WTC11 (cell line): ENCODE measurements at places on chromosomes 11 and 22. TPM values are rescaled to one million over a fixed set of nuclear protein-coding genes. Genes with fewer than 3 reads are reported as not detected.

DNA sequence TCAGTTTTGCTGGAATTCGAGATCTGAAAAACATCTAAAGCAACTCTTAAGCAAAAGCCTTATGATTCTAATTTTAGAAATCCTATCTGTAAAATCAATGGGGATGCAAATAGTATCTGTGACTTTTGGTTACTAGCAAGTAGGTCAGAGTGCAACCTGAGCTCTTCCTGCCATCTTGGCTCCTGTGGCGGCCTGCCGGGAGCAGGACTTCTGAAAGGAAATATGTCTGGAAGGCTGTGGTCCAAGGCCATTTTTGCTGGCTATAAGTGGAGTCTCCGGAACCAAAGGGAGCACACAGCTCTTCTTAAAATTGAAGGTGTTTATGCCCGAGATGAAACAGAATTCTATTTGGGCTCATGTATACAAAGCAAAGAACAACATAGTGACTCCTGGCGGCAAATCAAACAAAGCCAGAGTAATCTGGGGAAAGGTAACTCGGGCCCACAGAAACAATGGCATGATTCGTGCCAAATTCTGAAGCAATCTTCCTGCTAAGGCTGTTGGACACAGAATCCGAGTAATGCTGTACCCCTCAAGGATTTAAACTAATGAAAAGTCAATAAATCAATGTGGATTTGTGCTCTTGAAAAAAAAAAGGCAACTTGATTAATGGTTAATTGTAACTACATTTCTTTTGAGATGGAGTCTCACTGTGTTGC is 1.7 kb downstream of the SAMM50 start:
- 0 out of 2 replicates have a peak overlapping the region, but pooled peaks have one; percentile 14 for H3K27ac ChIP-seq
- peaks cover 29% of the 10 kb centered on the region for H3K4me1 ChIP-seq
- no peaks in the 10 kb centered on the region for H3K27me3 ChIP-seq
- DNase-seq: no peak
- H3K36me3 ChIP-seq: no peaks in the 10 kb centered on the region

ZNF215 gene
- 13.8 to 15.8 TPM (median 14.1 TPM) in 3 replicates for total RNA-seq

GRCh38 chr11:75632962-75633361 is 35.9 kb downstream of the MAP6 start:
- no peaks in the 10 kb centered on the region for H3K36me3 ChIP-seq
- DNase-seq: no peak
- H3K4me1 ChIP-seq: peaks cover 23% of the 10 kb centered on the region
- no peak overlapping the region for H3K4me3 ChIP-seq

GRCh38 chr11:75033916-75034315 is 45.2 kb downstream of the NEU3 start:
- no peak overlapping the region for H3K4me3 ChIP-seq
- no peaks in the 10 kb centered on the region for H3K36me3 ChIP-seq
- DNase-seq: no peak
- H3K27me3 ChIP-seq: no peaks in the 10 kb centered on the region; the same call in 1 of the 2 replicates
- H3K4me1 ChIP-seq: 0 out of 2 replicates have a peak, but pooled peaks cover 5% of the 10 kb centered on the region
- H3K27ac ChIP-seq: no peak overlapping the region

OSM gene
- not detected in 3 replicates for total RNA-seq

MGAT3 gene
- total RNA-seq: 10.3 to 11.4 TPM (median 11.4 TPM) in 3 replicates

- H3K27me3 ChIP-seq: peaks cover 8% of the 10 kb centered on the region
- no peak overlapping the region for H3K4me3 ChIP-seq
- H3K27ac ChIP-seq: no peak overlapping the region
- H3K4me1 ChIP-seq: no peaks in the 10 kb centered on the region
- peaks cover 59% of the 10 kb centered on the region for H3K36me3 ChIP-seq
These were observed 32.7 kb downstream of the METTL15 start for GRCh38 chr11:28140689-28141455.

GRCh38 chr11:2679011-2679676 is 20.6 kb downstream of the KCNQ1OT1 start:
- H3K27ac ChIP-seq: no peak overlapping the region
- peaks cover 54% of the 10 kb centered on the region for H3K4me1 ChIP-seq
- H3K36me3 ChIP-seq: no peaks in the 10 kb centered on the region
- H3K4me3 ChIP-seq: no peak overlapping the region
- H3K27me3 ChIP-seq: no peaks in the 10 kb centered on the region

- H3K27me3 ChIP-seq: peaks cover 35% of the 10 kb centered on the region
- peak; percentile 95 for DNase-seq
- peaks cover 18% of the 10 kb centered on the region for H3K4me1 ChIP-seq
These were observed 9.7 kb upstream of the NEFH start for GRCh38 chr22:29470159-29470855.

OR56A1 gene
- total RNA-seq: 0.14 to 0.35 TPM (median 0.14 TPM) in 3 replicates

- H3K27ac ChIP-seq: no peak overlapping the region; the same call in 1 of the 2 replicates
- peaks cover 2% of the 10 kb centered on the region; the same call in 1 of the 2 replicates for H3K4me1 ChIP-seq
- H3K4me3 ChIP-seq: no peak overlapping the region
- DNase-seq: no peak
- H3K27me3 ChIP-seq: no peaks in the 10 kb centered on the region
These were observed 78.4 kb downstream of the SIK3 start for GRCh38 chr11:117019871-117020270.

UBQLNL gene
- total RNA-seq: 0.14 to 0.24 TPM in 2 of 3 replicates, not detected in the other

GRCh38 chr11:63879598-63880402 is 37.2 kb downstream of the RCOR2 start:
- H3K36me3 ChIP-seq: peaks cover 5% of the 10 kb centered on the region; the same call in 1 of the 2 replicates
- DNase-seq: no peak
- no peak overlapping the region; the same call in 1 of the 2 replicates for H3K4me3 ChIP-seq
- H3K27me3 ChIP-seq: no peaks in the 10 kb centered on the region; the same call in 1 of the 2 replicates

DEUP1 gene
- 0.16 to 0.53 TPM (median 0.44 TPM) in 3 replicates for total RNA-seq

DNA sequence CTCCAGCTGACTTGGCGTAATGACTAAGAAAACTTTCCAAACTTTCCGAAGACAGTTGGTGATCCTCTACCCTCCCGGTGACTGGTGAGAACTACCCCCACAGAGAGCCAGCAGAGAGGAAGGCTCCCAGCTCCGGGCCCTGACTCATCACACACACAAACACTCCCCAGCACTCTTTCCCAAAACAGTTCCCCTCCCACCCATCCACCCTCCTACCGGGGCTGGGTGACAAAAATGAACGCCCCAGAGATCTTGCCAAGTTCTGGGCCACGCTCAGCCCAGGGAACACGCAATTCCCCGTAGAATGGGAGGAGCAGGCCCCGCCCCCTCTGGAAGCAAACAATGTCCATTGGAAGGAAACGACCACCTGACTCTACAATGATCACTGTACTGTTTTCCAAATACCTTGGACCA is 21.3 kb upstream of the JAM3 start:
- H3K27me3 ChIP-seq: peaks cover 7% of the 10 kb centered on the region; the same call in 1 of the 2 replicates
- no peak overlapping the region for H3K27ac ChIP-seq
- H3K4me3 ChIP-seq: no peak overlapping the region
- H3K4me1 ChIP-seq: peaks cover 44% of the 10 kb centered on the region
- H3K36me3 ChIP-seq: no peaks in the 10 kb centered on the region
- no peak for DNase-seq

GRCh38 chr11:11396301-11397035 is 43.4 kb upstream of the CSNK2A3 start:
- no peak overlapping the region for H3K27ac ChIP-seq
- H3K4me3 ChIP-seq: no peak overlapping the region
- peaks cover 5% of the 10 kb centered on the region for H3K4me1 ChIP-seq
- H3K36me3 ChIP-seq: no peaks in the 10 kb centered on the region
- no peak for DNase-seq

DNA sequence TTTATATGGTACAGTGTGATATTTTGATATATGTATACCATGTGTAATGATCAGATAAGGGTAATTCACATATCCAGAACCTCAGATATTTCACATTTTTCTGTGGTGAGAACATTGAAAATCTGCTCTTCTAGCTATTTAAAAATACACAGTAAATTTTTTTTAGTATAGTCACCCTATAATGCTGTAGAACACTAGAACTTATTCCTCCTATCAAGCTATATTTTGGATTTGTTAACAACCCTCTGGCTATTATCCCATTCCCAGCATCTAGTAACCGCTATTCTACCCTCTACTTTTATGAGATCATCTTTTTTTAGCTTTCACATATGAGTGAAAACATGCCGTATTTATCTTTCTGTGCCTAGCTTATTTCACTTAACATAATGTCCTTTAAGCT is 65.5 kb upstream of the SYT9 start:
- H3K4me3 ChIP-seq: no peak overlapping the region
- no peaks in the 10 kb centered on the region for H3K4me1 ChIP-seq
- DNase-seq: no peak
- H3K27ac ChIP-seq: no peak overlapping the region
- no peaks in the 10 kb centered on the region for H3K36me3 ChIP-seq
- H3K27me3 ChIP-seq: no peaks in the 10 kb centered on the region; the same call in 1 of the 2 replicates

- H3K36me3 ChIP-seq: no peaks in the 10 kb centered on the region
- no peak overlapping the region for H3K4me3 ChIP-seq
- no peak for DNase-seq
- no peaks in the 10 kb centered on the region; the same call in 1 of the 2 replicates for H3K27me3 ChIP-seq
- peaks cover 1% of the 10 kb centered on the region for H3K4me1 ChIP-seq
- no peak overlapping the region for H3K27ac ChIP-seq
These were observed 23.9 kb downstream of the SLC22A12 start for GRCh38 chr11:64614917-64615316.

P2RY6 gene
- total RNA-seq: 0.11 to 0.16 TPM in 2 of 3 replicates, not detected in the other

YAP1 gene
- total RNA-seq: 88.7 to 101 TPM (median 98.9 TPM) in 3 replicates

UPB1 gene
- 0.09 to 0.18 TPM (median 0.09 TPM) in 3 replicates for total RNA-seq

- peaks cover 19% of the 10 kb centered on the region for H3K36me3 ChIP-seq
- peaks cover 28% of the 10 kb centered on the region for H3K27me3 ChIP-seq
- peak overlapping the region; percentile 64 for H3K4me3 ChIP-seq
These were observed 12.5 kb downstream of the OTUB1 start for GRCh38 chr11:63998558-63999348.

SCN4B gene
- 3.5 to 4.5 TPM (median 4.4 TPM) in 3 replicates for total RNA-seq

GRCh38 chr11:128496249-128496648 is 91.1 kb downstream of the ETS1 start:
- H3K4me1 ChIP-seq: peaks cover 37% of the 10 kb centered on the region
- no peak for DNase-seq
- no peak overlapping the region for H3K4me3 ChIP-seq
- H3K27ac ChIP-seq: no peak overlapping the region
- H3K27me3 ChIP-seq: no peaks in the 10 kb centered on the region
